ENCODE measurements at places on chromosomes 16 and 17. TPM values are rescaled to one million over a fixed set of nuclear protein-coding genes. Genes with fewer than 3 reads are reported as not detected.

Gene ZFHX3
- 86.8 TPM for total RNA-seq

Gene BICDL2
- not detected for total RNA-seq

DNA sequence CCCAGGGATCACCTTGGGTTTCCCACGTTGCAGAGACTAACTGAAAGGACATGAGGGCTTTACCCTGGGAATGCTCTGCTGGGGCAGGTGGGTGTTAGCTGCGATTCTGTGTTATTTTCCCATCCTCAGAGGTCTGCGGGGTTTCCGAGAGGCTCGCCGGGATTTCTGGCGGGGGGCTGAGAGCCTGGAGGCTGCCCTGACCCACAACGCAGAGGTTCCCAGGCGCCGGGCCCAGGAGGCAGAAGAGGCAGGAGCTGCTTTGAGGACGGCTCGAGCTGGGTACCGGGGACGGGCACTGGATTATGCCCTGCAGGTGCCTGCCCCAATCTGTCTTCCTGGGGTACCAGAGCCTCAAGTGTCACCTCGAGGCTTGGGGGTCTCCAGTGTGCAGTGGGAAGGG lies 6.9 kb downstream of the ACAP1 start:
- DNase-seq: no peak

DNA sequence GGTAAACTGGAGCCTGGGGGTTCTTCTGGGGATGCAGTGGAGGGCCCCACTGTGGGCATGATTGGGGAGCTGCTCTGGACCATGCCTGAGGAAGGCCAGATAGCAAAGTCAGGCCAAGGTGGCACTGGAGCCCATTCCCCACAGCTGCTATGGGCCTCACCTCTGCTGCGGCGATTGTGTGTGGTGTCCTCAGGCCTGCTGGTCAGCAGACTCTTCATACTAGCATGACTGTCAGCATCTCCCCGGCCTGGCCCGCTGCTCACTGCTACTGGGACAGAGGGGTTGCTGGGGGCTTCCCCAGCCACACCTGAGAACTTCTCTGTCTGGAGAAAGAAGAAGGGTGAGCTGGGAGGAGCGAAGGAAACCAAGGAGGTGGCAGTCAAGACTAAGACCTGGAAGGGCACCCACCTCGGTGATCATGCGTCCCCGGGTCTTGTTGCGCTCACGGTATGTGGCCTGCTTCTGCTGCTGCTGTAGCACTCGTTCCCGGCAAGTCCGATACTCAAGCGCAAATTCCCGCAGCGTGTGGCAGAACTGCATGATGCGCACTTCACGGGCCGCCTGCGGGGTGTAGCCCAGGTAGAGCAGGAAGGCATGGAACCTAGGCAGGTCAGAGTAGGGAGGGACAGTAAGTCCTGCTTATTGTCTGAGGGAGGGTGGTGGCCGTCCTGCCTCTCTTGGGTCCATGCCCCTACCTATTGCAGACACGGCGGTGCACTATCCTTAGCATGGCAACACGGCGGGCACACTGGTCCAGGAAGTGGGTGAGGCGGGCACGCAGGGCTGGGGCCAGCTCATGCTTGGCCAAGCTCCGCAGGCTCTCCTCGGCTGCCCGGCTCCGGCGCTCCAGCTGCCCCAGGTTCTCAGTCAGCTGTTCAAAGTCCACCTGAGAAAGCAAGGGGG lies 3.2 kb downstream of the TMEM208 start:
- no peak for DNase-seq

DNA sequence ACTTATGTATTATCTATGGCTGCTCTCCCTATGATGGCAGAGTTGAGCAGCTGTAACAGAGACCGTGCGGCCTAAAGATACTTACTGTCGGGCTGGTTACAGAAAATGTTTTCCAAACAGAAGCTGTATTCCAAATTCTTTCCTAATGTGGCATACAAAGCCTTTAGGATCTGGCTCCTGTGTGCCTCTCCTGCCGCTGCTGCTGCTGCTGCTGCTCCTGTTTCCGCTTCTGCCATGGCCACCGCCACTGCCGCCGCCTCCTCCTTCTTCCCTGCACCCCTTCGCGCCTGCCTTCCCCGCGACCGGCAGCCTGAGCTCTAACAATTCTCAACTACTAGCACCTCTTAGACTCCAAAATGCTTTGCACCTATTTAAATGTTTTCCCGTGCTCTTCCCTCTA lies 263.9 kb upstream of the TBX2 start:
- DNase-seq: no peak

DNA sequence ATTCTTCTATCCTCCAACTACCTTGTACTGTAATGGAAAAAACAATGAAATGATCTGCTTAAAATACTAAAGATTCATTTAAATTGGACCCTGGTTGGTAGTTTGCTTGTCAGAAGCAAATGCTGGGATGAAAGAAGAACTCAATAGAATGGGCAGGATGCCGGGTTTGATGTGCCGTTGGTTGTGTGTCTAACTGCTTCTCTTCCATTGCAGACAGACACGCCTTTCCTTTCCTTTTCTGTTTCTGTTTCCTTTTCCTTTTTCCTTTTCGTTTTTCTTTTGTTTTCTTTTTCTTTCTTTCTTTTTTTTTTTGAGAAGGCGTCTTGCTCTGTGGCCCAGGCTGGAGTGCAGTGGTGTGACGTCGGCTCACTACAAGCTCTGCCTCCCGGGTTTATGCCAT lies 64.6 kb downstream of the PLCG2 start:
- no peak for DNase-seq

DNA sequence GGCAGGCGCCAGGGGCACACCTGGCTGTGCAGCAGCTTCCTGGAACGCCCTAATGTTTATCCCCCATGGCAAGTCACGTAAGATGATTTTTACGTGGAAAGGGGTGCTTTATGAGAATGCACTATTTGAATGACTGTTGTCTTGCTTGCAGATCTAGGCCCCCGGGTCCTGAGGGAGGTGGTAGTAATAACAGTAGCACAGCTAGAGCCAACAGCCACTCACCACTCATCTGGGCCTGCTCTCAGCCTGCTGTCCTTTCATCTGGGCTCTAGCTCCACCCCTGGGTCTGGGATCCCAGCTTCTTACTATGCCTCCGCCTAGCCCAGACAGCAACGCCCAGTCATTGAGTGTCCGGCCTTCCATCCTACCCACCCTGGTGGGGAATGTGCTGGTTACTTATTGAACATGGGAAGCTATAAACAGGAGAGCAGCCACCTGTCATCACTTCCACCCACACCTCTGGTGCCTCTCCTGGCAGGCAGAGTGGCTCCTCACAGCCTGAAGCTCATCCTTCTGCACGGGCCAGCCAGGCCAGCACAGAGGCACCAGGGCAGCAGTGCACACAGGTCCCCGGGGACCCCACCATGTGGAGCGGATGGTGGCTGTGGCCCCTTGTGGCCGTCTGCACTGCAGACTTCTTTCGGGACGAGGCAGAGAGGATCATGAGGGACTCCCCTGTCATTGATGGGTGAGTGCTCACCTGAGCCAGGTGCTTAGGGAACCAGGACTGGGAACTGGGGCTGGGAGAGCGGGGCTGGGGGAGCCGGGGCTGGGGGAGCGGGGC lies 16.6 kb downstream of the DPEP1 start:
- no peak for DNase-seq

DNA sequence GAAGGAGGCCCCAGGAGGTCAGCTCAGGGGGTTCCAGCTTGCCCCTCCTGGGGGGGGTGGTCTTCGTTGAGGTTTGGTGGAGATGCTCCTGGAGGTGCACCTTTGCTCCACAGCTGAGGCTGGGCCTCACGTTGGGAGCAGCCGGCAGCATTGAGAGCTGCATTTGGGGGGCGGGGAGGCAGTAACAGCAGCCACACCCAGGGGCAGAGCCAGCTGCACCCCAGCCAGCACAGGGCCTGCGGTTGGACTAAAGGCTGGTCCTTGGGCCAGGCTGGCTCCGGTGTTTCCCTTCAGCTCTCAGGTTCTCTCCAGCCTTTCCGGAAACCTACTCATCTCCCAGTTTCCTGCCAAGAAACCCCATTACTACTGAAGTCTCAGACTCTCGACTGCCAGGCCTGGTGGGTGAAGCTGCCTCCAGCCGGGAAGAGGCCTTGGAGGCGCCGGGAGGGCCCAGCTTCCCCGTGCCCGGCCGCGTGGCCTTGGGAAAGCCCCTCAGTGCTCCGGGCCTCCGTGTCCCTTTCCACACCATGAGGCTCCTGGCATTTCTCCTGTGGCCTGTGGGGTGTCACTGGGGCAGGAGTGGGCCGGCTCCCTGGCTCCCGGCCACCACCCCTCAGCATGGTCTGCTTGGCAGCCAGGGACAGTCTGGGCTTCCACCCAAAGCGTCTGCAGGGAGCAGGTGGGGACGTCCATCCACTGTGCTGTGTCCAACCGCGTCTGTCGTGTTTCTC lies 14.0 kb upstream of the BAIAP2 start:
- no peak for DNase-seq

GRCh38 chr17:13355054-13355453 lies 246.7 kb downstream of the HS3ST3A1 start:
- DNase-seq: no peak

DNA sequence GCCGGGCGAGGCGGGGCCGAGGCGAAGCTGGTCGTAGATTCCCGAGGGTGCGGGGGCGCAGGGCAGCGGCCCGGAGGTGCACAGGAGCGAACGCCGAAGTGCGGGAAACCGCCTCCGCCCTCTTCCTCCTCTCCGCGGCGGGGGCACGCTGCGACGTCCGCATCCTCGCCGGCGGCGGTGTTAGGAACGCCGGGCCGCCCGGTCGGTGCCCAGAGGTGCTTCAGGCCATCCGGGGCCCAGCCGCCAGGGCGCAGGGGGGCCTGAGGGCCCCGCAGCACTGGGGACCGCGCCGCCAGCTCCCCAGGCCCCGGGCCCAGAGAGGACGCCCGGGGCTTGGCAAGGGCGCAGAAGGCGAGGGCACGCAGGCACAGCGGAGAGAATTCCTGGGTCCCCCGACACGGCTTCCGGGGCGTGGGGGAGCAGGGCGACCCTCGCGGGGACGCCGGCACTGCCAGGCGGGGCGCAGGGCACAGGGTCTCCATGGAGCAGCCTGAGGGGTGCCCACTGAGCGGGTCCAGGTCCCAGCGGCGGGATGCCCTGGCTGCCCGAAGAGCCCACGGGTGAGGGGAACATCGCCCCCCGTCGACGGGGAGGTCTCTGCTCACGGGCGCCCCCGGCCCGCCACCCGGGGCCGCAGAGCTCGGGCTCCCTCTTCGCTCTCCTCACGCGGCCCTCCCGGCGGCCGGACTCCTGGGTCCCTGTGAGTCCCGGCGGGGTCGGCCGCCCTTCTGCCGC lies 576 bp downstream of the EPOP start:
- no peak for DNase-seq

- peak; percentile 82 for DNase-seq
These were observed 562 bp downstream of the ZC3H7A start for GRCh38 chr16:11796227-11797165.

- no peak for DNase-seq
These were observed 26.9 kb downstream of the HSD17B2 start for GRCh38 chr16:82061861-82062525.

DNA sequence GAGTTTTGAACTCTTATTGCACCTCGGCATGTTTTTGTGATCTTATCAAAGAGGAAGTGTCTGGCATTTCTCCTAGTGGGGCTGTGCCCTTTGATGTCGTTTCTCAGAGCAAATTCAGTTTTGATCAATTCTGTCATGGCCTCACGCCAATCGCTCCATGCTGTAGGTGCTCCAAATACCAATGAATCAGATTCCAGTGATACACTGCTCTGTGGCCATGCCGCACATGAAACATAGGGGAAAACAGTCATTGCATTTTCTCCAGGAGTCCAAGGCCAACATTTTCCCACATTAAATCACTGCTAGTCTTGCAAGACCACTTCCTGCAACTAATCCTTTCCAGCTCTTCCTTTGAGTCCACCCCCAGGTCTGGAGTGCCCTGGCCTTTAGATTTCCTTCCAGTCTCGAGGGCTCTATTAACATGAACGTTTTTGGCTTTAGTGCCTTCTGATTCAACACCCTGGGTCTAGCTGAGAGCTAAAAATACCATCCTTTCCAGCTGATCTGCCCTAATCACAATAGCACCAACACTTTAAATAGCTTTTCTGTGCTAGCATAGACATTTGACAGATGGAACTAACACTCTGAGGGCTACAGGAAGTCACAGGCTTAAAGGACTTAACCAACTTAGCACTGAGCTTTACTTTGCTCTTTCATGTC lies 18.2 kb upstream of the RASL10B start:
- no peak for DNase-seq

GRCh38 chr17:78184351-78184750 lies 2.5 kb downstream of the TK1 start:
- DNase-seq: no peak

DNA sequence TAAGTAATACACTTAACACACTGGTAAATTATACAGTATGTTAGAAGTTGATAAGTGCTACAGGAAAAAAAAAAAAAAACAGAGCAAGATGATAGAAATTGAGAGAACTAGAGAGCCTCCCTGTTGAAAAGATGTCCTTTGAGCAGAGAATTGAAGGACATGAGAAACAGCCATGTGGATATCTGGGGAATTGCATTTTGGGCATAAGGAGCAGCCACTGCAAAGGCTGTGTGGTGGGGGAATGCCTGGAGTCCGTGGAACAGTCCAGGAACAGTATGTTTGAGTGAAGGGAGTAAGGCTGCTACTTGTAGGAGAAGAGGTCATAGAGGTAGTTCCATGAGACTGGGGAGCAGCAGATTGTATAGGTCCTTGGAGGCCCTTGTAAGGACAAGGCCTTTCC lies 178.4 kb downstream of the FTO start:
- no peak for DNase-seq

- no peak for DNase-seq
These were observed 187.5 kb upstream of the RPL38 start for GRCh38 chr17:74015990-74016389.

GRCh38 chr17:80030730-80031410 lies 4.8 kb downstream of the TBC1D16 start:
- no peak for DNase-seq

Gene OTOP2
- total RNA-seq: not detected

- DNase-seq: no peak
These were observed 199.9 kb downstream of the LGALS9B start for GRCh38 chr17:20267459-20267842.

GRCh38 chr17:69606142-69606800 lies 191.8 kb downstream of the MAP2K6 start:
- no peak for DNase-seq

- DNase-seq: no peak
These were observed 435.0 kb downstream of the MAF start for GRCh38 chr16:79165506-79165905.

GRCh38 chr17:78925662-78926555 lies 722 bp upstream of the TIMP2 start:
- DNase-seq: no peak

DNA sequence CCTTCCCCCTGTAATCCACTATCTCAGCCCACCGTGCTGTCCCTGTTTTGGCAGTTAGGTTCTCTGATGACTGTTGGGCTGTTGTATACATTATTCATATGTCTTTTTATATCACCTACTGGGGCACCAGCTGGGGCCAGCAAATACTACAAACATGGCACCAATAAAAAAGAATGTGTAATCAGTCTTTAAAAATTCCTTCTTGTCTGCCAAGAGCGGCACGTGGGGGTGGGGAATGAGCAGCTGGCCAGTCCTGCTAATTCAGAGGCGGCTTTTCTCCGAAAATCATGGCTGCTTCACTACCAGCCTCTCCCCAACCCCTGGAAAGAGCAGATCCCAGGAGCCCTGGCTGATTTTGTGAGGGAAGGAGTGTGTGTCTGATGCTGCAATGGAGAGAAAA lies 77.7 kb upstream of the EEF2KMT start:
- DNase-seq: no peak

Gene RNF213
- 72.5 TPM for total RNA-seq

GRCh38 chr16:50842013-50842505 lies 100.2 kb downstream of the CYLD start:
- DNase-seq: no peak

GRCh38 chr16:21265104-21265837 lies 12.8 kb downstream of the CRYM start:
- no peak for DNase-seq

Data from chondrocyte (in vitro differentiated cells).